ENCODE measurements at places on chromosomes 11 and 22.

GRCh38 chr11:93717501-93717900 lies 23.8 kb downstream of the TAF1D start:
- DNase-seq: no peak

GRCh38 chr11:117535201-117535849 lies 207.7 kb downstream of the CEP164 start:
- DNase-seq: no peak

GRCh38 chr22:39718206-39718605 lies 147.7 kb downstream of the CACNA1I start:
- no peak for DNase-seq

GRCh38 chr11:76193219-76193618 lies 13.1 kb downstream of the WNT11 start:
- DNase-seq: no peak

- DNase-seq: no peak
Observed at GRCh38 chr11:68420171-68420570, 40.4 kb upstream of the PPP6R3 start.

- DNase-seq: peak; percentile 90
Observed at GRCh38 chr11:113314389-113315301, at the start of gene TTC12. Gene TTC12, plus strand, starts transcription at chr11:113314583. Its CDS starts 1,675 bp downstream, at chr11:113316258.

GRCh38 chr22:43047605-43048004 lies 32.7 kb upstream of the PACSIN2 start:
- no peak for DNase-seq

DNA sequence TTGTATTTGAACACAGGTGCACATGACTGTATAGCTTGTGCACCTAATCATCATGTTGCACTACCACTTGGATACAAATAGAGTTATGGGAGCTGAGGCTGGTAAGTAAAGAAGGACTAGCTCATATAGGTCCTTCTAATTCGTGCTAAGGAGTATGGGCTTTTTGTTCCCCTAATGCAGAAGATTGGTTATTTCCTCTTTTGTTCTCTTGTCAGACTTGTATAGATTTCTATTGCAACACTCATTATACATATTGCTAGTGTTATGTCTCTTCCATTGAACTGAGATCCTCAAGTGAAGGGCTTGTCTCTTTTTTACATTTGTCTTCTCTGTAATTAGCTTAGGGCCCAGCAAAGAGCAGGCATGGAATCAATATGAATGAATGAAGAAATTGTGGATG lies 54.1 kb upstream of the ARHGAP20 start:
- no peak for DNase-seq

GRCh38 chr11:111603611-111604130 lies 1.4 kb downstream of the SIK2 start:
- no peak for DNase-seq

DNA sequence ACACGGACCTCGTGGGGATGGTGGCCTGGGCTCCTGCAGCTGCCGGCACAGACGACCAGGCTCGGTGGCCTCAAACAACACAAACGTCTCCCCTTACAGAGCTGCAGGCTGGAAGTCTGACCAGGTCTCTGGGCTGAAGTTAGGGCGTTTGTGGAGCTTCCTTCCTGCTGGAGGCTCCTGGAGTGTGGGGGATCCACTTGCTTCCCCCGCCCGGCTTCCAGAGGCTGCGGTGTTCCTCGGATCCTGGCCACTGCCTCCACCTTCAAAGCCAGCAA lies 313.5 kb downstream of the CTTN start:
- DNase-seq: no peak

- DNase-seq: peak; percentile 67
Observed at GRCh38 chr22:41237707-41238569, 2.8 kb downstream of the CHADL start.

- no peak for DNase-seq
Observed at GRCh38 chr11:35139722-35140282, 831 bp downstream of the CD44 start.

DNA sequence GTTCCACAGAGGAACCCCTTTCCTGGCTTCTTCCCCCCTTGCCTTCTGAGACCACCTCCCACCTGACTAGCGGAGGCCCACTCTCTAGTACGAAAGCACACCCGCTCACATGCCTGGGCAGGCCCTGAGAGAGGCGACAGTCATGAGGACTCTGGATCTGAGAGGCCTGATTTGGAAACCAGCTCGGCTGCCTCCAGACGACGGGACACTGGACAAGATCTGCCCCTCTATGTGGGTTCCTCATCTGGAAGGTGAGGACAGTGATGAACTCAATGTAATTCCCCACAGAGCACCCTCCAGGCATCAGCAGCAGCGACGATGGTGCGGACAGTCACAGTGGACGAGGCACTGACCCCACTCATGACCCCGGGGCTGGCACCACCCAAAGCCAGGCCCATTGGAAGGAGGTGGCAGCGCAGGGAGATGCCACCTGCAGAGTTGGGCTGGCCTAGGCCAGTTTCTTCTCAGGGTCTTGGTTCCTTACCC lies 7.5 kb downstream of the SULT4A1 start:
- no peak for DNase-seq

DNA sequence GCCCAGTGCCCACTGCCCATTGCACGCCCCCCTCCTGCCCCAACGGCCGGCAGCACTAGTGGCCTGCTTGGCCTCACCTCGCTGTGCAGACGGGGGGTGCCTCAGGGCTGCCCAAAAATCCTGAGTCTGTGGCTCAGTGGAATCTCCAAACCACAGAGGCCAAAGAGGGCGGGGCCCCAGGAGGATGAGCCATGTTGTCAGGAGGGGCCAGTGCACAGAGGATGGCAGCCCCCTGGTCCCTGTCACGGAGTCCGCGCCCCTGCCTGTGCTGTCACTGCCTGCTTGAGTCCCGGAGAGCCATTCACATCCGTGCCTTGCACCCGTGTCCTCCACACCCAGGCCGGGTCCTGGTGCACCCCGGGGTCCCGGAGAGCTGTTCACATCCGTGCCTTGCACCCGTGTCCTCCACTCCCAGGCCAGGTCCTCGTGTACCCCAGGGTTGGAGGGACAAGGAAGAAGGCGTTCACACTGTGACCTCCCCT lies 36.4 kb upstream of the MUC5AC start:
- DNase-seq: no peak

GRCh38 chr22:28148816-28149465 lies 229.9 kb upstream of the PITPNB start:
- DNase-seq: no peak

DNA sequence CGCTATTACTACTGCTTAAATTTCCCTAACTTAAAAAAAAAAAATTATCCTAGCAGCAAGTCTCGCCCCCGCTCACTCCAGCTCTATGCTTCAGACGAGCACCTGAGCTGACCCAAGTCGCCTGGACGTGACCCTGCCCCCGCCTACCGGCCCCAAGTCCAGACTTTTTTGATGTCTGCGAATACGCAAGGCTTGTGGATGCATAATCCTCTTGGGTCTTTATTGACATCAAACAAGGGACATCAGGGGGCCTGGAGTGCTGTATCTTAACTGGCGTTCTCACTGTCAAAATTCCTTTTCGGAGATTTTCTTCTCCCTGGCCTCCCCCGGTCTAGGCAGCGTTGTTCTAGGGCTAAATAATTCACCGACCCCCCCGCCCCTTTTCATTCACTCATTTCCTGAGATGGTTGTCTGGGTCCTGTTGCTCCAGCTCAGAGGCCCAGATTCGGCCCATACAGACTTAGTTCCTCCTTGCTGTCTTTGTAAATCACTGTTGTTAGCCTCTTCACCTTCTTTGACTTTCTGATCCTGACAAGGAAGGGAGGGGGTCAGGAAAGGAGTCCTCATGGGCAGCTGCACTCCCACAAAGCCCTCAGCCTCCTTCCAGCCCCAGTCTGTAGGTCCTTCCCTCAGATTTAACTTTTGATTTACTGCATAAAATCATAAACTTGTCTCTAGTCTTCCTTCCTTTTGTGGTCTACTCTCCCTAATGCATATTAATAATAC lies 601 bp upstream of the LRP4 start:
- no peak for DNase-seq

GRCh38 chr11:95453616-95454171 lies 222.7 kb upstream of the SESN3 start:
- DNase-seq: no peak

- no peak for DNase-seq
Observed at GRCh38 chr11:34633990-34634693, 13.2 kb downstream of the EHF start.

GRCh38 chr22:42879371-42880021 lies 22.4 kb upstream of the ARFGAP3 start:
- DNase-seq: no peak

- no peak for DNase-seq
Observed at GRCh38 chr22:39315389-39315788, 4.0 kb downstream of the RPL3 start.

DNA sequence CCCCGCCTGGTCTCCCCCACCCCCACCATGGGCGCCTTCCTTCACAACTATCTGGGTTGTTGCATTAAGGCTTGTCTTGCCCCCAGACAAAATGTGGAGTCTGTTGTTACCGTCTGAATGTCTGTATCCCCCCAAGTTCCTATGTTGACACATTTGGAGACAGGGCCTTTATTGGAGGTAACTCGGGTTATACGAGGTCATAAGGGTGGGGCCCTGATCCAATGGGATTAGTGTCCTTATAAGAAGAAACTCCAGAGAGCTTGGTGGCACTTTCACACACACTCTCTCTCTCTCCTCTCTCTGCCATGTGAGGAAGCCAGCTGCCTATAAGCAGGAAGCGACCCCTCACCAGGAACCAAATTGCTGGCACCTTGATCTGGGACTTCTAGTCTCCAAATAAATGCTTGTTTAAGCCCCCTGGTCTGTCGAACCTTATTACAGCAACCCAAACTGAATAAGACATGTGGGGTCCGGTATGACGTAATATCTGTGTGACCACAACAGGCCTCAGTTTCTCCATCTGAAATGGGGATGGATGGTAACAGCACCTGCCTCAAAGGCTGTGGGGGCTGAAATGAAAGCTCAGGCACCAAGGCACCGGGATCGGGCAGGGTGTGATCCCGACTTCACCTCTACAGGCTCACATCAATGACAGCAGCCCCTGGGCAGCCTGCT lies 222.3 kb downstream of the CTTN start:
- no peak for DNase-seq

GRCh38 chr11:16924462-16924825 lies 89.8 kb downstream of the PLEKHA7 start:
- no peak for DNase-seq

DNA sequence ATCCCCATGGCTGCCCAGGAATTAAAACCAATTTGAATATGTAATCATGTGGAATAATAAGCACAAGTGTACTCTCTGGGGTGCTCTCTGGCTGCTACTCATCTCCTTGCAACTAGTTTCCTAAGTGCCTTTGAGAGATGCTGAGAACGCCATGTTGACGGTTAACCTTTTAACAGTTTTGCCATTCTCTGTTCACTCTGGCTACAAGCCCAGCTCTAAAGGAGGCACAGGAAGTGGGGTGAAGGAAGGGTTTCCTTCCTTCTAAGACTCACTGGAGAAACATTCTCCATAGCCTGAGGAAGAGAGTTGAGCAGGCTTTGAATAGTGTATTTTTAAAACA lies 122.0 kb upstream of the ZC3H12C start:
- no peak for DNase-seq

GRCh38 chr11:59062602-59063529 lies 23.2 kb upstream of the GLYATL1B start:
- DNase-seq: no peak

GRCh38 chr11:12134236-12134585 lies 23.8 kb downstream of the MICAL2 start:
- DNase-seq: no peak

- DNase-seq: no peak
Observed at GRCh38 chr22:49300951-49301397, 526.7 kb downstream of the BRD1 start.

- DNase-seq: no peak
Observed at GRCh38 chr11:118619444-118620197, 12.2 kb downstream of the PHLDB1 start.

- DNase-seq: no peak
Observed at GRCh38 chr11:65083134-65083833, 556 bp downstream of the CDCA5 start.

DNA sequence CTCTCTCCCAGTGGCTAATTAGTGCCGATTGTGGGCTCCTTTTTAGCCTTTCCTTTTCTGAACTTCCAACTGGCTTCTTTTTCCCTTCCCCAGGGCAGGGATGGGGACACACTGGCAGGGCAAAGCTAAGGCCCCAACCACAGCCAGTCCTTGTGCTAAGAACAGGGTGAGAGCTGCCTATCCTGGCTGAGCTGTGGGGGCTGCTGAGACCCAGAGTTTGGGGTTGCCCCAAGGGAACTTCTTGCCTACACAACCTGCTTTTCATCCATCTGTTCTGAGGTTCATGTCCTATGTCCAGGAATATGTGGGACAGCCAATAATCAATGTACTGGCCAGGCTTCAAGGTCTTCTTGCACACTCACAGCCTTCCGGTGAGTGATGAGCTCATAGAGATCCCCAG lies 10.0 kb upstream of the TPBGL start:
- no peak for DNase-seq

- no peak for DNase-seq
Observed at GRCh38 chr22:41920271-41920976, 5.5 kb upstream of the SHISA8 start.

DNA sequence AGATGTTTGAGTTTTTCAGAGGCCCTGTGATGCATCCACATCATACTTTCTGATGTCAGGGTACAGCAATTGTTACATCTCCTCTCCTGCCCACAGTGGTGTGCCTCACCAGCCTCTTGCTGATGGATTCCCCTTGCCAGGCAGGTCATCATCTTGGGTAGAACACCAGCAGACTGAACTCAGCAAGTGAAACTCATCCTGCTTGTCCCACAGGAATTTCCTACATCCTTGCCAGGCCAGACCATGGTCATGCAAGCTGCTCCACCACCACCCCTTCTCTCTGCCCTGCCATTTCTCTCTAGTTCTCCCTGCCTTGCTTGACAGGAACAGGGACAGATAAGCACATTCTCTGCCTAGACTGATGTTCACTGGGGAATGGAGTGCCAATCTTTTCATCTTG lies 85.9 kb downstream of the PAX6 start:
- no peak for DNase-seq

GRCh38 chr11:84230402-84230801 lies 944.2 kb upstream of the CCDC90B start:
- no peak for DNase-seq

GRCh38 chr11:30861531-30861930 lies 275.4 kb upstream of the MPPED2 start:
- DNase-seq: no peak

DNA sequence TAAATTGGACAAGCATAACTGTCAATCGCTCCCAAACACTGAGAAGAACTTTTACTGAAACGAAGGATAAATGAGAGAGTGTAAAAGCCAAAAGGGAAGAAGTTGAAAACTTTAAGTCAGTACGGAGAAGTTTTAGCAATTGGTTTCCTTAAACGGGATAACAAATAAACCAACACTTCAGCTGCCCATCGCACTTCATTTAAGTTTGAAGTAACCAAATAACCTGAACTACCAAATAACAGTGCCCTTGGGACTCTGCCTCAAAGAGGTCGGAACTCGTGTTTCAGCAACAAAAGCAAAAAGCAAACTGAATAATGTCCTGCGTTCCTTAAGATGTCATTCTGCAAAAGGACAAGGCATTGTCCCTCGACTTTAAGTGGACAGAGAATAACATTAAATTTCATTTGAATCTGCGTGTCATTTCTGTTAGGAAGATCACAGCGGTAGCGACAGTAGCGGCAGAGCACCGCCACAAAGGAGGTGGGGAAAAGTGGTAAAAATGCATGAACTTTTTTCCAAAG lies 127.0 kb upstream of the C11orf58 start:
- DNase-seq: no peak

- no peak for DNase-seq
Observed at GRCh38 chr11:129996113-129996870, 6.3 kb downstream of the PRDM10 start.
